ENCODE measurements at places on chromosomes 6 and 20.

DNA sequence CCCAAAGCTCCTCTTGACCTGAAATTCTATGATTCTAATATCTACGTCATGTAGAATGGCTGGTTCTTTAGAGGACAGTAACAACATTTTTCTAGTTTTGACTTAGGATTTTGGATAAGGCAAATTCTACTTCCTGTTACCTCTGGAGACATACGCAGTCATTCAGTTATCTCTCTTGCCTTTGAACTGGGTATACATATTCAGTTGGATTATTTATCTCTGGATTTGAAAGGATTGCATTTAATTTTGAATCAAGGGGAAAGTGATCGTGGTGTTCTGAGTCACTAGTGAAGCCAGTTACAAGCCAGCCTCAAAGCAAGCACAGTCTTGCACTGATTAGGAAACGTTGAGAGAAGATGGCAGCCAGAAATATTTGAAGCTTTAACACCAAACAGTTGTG, 35.3 kb upstream of the BCAS1 start:
- DNase-seq: no peak

DNA sequence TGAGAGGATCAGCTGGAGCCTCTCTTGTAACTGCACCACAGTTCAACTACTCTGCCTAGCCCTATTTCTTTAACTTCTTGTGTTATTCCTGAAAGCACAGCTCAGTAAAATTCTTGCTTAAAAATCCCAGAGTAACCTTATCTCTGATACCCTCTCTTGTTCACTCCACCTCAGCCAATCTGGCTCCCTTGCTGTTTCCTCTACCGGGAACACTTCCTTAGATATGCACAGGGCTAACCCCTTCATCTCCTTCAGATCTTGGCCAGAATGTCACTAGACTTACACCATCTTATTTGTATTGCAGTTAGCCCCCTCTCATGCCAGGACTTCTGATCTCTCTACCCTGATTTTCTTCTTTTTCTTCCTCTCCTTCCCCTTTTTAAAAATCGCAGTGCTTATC, 2.6 kb upstream of the ZKSCAN3 start:
- no peak for DNase-seq

GRCh38 chr6:18240230-18240629, 24.1 kb downstream of the DEK start:
- no peak for DNase-seq

- DNase-seq: no peak
Measured at GRCh38 chr6:42226161-42226611, 8.5 kb upstream of the MRPS10 start.

- no peak for DNase-seq
Measured at GRCh38 chr6:15400572-15401004, 154.7 kb downstream of the JARID2 start.

DNA sequence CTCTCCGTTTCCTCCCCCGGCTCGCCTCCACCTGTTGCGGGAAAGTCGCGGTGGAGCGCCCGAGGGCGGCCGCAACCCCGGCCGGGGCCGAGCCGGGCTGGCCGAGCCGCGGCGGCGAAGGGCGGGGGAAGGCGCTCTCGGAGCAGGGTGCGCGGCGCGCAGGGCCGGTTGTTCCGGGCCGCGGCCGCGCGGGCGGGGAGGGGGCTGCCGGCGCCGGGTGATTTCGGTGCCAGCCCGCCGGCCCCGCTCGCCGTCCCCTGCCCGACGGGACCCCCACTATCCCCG, 235 bp downstream of the MAP7 start:
- no peak for DNase-seq

DNA sequence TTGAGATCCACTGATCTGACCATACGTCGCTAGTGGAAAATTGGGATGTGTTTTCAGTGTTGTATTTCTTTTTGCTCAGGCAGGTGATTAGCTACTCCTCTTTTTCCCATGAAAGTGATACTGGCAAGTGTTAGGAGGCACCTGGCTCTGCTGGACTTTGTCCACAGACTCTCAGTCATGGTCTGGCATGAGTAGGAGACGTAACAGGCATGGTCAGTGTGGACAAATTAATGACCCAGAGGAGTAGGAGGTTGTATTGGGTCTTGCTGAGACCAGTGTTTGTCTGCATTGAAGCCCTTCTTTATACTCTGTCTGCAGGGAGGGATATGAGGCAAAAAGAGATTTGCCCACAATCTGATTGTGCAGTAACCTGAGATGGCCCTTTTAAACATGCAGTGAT, 178.7 kb downstream of the DTNBP1 start:
- no peak for DNase-seq

- no peak for DNase-seq
Measured at GRCh38 chr6:165969184-165969583, 198.5 kb downstream of the TBXT start.

- DNase-seq: peak; percentile 77
Measured at GRCh38 chr20:50844430-50845100, 49.7 kb downstream of the BCAS4 start.

DNA sequence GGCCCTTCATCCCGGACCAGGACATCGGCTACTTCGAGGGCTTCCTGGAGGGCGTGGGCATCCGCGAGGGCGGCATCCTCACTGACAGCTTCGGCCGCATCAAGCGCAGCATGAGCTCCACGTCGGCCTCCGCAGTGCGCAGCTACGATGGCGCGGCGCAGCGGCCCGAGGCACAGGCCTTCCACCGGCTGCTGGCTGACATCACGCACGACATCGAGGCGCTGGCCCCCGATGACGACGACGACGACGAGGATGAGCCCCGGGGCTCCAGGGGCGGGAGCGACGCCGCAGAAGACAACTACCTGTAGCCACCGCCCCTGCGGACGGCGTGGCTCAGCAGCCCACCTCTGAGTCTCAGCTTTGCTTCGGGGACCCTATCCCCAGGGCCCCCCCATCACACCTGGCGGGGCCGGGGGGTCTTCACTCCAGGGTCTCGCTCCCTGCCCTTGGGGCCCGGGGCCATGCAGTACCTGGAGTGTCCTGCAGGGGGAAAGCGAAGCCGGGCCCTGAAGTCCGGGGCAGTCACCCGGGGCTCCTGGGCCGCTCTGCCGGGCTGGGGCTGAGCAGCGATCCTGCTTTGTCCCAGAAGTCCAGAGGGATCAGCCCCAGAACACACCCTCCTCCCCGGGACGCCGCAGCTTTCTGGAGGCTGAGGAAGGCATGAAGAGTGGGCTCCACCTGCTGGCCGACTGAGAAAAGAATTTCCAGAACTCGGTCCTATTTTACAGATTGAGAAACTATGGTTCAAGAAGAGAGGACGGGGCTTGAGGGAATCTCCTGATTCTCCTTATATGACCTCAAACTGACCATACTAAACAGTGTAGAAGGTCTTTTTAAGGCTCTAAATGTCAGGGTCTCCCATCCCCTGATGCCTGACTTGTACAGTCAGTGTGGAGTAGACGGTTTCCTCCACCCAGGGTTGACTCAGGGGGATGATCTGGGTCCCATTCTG, 20.8 kb upstream of the HCK start:
- DNase-seq: peak; percentile 92

GRCh38 chr6:13733178-13733887, 21.7 kb upstream of the RANBP9 start:
- DNase-seq: peak; percentile 89

- no peak for DNase-seq
Measured at GRCh38 chr6:32095338-32096086, 13.6 kb downstream of the TNXB start.

DNA sequence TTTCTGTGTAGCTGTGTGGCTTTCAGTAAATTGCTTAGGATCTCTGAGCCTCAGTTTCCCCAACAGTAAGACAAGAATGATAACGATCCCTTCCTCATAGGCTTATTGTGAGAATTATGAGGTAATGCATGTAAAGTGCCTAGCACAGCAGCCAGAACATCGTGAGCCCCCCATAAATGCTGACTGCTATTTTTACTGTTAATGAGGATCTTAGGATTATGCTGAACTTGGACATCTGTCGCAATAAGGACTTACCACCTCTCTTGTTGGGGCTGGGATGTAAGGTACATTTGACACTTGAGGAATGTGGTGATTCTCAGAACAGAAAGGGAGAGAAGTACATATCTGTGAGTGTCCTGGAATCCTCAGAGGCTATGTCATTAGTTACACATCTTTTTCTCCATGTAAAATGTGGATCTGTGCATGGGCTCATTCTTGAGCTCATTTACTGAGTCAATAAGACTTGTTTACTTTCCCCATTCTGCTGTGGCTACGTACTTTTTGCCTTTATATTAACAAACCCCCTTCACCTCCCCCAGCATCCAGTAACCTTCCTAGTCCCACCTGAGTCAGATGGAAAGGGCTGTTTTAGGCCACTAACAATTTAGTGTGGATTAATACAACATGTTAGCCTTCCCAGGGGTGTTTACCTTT, 64.4 kb upstream of the PLEKHG1 start:
- DNase-seq: no peak

DNA sequence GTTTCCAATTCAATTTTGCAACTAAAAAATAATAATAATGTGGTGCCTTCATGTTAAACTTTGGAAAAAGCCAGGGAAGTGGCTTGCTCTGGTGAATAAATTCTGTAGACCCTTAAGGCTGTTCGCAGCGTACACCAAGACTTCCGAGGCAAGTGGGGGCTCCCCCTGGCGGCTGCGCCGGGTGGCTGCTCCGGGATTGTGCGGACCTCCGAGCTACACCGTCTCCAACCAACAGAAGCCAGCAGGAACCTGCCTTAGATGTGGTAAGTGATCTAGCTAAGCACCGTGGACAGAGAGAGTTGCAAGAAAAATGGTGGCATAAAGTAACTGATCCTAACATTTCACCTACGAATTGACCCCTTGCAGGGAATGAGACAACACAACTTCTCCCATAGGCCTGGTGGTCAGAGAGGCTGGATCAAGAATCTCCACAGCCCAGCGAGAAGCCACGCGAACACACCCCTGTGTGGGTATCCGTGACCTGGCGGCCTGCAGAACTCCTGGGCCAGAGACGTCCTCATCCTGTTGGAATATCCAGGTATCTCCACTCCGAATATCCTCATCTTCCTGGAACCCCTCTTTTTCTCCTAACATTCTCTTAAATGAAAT, 69.6 kb downstream of the TBXT start:
- DNase-seq: peak; percentile 88

- DNase-seq: no peak
Measured at GRCh38 chr6:99344289-99344688, 5.2 kb downstream of the FAXC start.

DNA sequence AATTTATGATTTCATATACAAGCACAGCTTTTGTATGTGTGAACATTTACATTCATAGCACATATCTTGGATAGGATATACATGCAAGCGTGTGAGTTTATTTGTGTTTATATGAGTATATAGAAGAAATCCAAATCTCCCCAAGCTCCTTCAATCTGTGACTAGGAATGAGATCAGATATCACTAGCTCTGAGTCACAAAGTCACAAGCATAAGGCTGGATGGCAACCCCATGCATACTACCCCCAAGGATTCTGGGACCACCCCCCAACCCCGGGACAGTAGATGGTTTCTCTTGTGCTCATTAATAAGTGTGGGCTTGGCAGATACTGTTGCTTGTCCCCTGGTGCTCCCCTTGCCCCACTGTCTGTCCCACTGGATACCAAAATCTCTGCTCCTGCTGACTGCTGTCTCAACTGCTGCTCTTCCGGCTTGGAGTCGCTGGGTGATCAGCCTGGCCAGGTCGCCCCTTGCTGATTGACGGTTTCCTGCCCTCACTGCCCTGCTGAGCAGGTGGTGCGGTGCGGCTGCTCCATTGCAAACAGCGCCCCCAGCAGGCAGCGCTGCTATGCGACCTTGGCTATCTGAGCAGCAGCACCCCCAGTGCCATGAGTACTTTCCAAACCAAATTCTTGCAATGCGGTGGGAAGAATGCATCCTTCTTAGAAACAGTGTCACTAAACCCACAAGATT, 279.4 kb downstream of the CD83 start:
- peak; percentile 27 for DNase-seq

DNA sequence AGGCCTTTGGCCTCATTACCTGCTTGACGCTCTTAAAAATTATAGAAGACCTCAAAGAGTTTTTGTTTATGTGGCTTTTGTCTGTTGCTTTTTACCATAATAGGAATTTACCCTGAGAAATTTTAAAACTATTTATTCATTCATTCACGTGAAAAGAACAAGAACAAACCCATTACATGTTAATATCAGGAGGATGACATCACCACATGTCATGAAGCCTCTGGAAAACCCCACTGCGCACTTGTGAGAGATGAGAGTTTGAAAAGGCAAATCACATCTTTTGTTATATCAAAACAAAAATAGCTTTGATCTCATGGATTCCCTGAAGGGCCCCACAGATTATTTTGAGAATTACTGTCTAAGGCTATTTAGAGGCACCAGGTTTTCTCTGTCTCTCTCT, 61.3 kb upstream of the EYA2 start:
- no peak for DNase-seq

GRCh38 chr6:4802312-4802935, 26.2 kb downstream of the CDYL start:
- no peak for DNase-seq

DNA sequence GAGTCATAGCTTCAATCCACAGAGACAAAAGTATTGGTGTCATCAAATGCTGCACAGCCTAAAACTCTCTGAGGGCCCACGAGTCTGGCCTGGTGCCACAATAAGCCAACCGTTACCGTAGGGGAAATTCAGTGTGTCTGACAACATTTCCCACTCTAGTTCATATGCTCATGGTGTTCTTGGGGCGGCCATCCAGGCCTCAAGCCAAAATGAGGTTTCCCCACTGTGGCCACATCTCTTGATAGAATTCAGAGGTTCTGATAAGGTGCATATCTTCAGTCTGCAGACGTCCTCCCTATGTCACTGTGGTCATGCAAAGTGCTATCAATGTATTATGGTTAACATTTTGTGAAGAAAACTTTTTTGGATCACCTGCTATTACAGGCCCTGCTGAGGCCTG, 627.7 kb downstream of the QKI start:
- no peak for DNase-seq

DNA sequence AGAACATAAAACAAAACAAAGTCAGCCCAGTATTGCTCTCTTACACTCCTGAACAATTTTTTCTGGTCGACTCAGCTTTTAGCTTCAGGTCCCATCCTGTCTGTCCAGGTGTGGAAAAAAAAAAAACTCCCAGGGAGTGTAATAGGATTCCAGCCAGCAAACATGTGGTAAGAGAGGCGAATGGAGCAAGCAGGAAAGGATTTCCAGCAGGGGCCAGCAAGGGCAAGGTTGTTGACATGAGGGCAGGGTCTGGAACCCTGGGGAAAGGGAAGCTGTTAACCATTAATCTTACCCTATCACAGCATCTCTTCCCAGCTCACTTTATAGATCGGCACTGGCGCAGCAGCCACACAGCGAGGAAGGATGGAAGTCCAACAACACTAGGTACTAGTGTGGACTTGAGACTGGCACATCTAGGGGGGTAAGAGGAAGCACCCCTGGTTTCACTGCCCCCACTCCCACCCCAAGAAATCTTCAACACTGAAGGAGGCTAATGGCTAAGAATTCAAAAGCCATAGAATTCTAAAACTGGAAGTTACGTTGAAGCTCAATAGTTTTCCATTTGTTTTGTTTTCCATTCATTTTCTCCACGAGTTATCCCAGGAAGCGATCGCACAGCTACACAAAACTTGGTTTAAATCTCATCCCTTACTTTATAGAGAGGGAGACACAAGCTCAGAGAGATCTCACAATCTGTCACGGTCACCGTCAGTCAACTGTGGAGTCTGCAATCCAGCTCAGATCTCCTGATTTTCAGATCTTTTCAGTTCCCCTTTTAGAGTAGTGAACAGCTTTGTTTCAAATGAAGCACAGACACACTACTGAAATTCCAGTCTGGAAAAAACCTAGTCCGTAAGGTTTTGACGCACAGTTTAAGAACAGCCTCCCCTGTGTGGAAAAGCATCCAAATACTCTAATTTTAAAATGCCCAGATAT, 53.3 kb downstream of the SLC22A23 start:
- DNase-seq: peak; percentile 82

GRCh38 chr20:41167481-41168253, 30.3 kb downstream of the PLCG1 start:
- no peak for DNase-seq
